GM04504 (cell line): ENCODE measurements at places on chromosomes 3 and 15.

- no peak for DNase-seq
Observed at GRCh38 chr15:59609730-59610712, 1.6 kb upstream of the GCNT3 start.

DNA sequence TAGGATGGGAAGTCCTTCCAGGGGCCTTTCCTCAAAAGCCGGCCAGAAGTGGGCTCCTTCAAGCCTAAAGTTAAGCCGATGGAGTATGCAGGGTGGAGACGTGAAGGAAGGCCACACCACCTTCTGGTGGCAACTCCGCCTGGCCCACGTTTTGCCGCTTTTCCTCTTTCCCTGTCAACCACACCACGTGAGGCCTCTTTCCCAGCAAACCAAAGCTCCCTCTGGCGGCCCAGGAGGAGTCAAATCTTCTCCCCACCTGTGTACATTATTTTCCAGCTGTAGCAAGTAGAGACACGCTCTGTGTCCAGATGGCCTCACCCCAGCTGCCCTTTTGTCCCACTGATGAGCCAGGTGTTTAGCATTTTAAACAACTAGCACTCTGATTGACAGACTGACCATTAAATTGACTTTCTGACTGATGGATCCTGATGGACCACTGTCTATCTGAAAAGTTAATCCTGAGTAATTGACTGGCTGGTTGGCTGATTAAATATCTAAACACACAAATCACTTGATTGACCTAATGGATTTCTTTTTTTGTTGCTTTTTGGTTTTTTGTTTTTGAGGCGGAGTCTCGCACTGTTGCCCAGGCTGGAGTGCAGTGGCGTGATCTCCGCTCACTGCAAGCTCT, 59.6 kb upstream of the ZBTB38 start:
- no peak for DNase-seq

GRCh38 chr3:67118635-67119034, 120.5 kb downstream of the KBTBD8 start:
- no peak for DNase-seq

GRCh38 chr3:107432013-107432515, 54.8 kb downstream of the CCDC54 start:
- DNase-seq, result no peak
